Cardiac muscle cell (in vitro differentiated cells and primary cell): ENCODE measurements at places on chromosomes 1 and 21.

DNA sequence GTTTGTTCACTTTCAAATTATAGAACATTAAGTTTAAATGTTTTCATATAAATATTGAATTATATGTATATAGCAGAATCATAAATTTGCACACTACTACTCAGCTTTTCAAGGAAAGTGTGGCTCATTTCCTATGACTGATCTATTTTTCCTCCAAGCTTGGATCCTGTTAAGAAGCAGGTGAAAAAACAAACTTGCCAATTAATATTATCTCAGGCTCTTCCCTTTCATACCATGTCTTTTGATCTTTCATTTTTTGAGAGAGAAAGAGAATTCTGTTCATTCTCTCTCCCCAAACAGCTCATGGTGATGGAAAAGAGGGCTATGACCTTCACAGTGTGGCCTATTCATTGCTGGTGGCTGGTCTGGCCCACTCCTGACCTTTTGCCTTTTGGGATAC, 43.7 kb downstream of the SEC16B start:
- DNase-seq: no peak

GRCh38 chr1:199696225-199696624, 331.3 kb upstream of the NR5A2 start:
- DNase-seq: no peak

- DNase-seq: peak; percentile 43
Observed at GRCh38 chr1:10941891-10942541, 70.4 kb upstream of the TARDBP start.

DNA sequence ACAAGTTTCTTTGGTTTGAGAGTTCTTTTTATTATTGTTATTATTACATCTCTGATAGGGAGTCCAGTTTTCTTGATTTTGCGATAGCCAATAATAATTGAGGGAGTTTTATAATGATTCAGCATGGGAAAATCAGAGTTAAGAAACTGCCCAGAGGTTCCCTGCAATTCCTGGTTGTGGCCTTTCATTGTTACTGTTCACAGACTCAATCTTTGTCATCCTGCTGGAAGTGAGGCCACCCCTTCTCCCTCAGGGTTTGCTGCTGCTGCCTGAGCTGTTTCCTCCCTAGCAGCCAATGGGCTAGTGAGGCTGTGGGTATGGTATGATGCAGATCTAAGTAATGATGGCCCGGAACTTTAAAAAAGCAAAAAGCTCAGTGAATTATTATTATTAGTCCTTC, 50.2 kb upstream of the TACSTD2 start:
- DNase-seq: no peak

DNA sequence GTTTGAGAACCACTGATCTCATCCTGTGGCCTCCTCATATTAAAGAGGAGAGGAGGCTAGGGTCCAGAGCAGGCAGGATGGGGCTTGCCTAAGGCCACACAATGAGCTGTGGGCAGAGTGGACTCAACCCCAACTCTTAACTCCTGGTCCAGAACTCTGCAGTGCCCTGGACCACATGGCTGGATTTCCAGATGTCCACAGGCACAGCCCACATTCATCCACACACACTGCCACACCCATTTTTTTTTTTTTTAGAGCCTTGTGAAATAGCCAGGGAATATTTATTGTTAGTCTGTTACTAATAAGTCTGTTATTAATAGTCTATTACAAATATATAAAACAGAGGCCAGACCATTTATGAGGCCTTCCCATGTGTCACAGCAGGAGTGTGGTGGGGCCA, 192.2 kb downstream of the TRABD2B start:
- no peak for DNase-seq

GRCh38 chr1:22296701-22297591, 154.0 kb upstream of the WNT4 start:
- no peak for DNase-seq

- peak; percentile 33 for DNase-seq
Observed at GRCh38 chr1:234645474-234645953, 35.5 kb upstream of the IRF2BP2 start.

- DNase-seq: peak; percentile 14
Observed at GRCh38 chr1:227572752-227573151, 9.4 kb downstream of the ZNF678 start.

- peak; percentile 46 for DNase-seq
Observed at GRCh38 chr1:8727809-8728213, 89.6 kb downstream of the RERE start.

GRCh38 chr1:20521960-20522861, 14.3 kb upstream of the MUL1 start:
- DNase-seq: peak; percentile 84

DNA sequence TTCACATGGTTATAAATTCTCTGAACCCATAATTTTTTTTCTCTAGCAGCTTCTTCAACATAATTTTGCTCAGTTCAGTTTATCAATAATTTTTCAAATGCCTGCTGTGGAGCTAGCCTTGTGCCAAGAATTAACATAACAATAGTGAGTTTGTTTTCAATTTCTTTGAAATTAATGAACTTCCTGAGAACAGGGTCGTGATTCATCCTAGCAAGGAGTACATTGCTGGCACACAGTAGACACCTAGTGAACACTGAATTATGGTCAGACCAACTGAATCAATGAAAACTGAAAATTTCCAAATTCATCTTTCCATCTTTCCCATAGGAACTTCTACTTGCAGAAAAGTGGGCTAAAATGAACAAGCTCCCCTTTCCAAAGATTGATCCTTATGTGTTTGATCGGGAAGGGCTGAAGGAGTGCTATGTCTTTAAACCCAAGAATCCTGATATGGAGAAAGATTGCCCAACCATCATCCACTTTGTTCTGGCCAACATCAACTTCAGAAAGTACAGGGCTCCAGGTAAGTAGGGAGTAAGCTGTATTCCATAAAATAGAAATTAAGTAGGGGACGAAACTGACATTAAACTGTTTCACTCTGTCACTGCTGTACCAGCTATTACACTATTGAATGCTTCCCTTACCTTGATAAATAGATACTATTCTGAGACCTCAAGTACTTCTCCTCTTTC, 148.7 kb downstream of the PLA2G4A start:
- DNase-seq: no peak

GRCh38 chr21:44724926-44725325, 13.6 kb upstream of the TSPEAR start:
- DNase-seq: no peak
